ENCODE measurements at places on chromosomes 5 and 9.
A peak's percentile ranks its signal among the peaks of the same experiment; 100 is the strongest.

GRCh38 chr9:14306188-14306587 lies 7.8 kb downstream of the NFIB start:
- no peak for DNase-seq

DNA sequence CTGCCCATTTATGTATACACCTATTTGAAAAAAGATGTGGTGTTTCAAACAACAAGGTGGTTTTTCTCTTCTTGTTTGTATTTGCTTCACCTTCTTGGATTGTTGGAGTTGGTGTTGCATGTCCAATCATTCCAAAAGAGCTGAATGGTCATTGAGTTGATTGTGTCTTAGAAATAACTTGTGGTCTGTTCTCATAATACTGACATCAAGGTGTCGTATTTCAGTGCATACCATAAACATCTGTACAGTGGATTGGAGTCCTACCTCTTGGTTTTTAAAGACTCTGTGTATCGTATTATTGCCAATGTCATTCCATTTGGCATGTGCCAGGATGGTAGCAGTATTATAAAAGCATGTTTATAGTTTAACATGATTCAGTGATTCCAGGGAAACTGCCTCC lies 73.2 kb downstream of the TRIO start:
- no peak for DNase-seq

DNA sequence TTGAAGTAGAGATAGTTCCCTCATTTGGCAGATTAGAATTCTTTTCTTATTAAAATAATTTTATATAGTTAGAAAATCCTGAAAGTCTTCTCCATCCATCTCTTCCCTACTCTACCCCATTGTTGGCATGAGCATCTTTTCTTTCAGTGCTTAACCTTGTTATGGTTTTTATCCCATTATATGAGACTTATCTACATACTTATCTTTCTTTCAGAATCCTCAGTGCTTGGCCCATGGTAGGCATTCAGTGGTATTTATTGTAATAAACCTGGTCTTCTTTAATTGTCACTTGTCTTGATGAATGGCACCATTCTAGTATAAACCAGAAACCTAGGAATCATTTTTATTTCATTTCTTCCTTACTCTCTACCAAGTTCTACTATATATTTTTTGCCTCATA lies 169.8 kb upstream of the TLX3 start:
- DNase-seq = no peak

GRCh38 chr5:4570047-4570995 lies 569.8 kb upstream of the ADAMTS16 start:
- DNase-seq = no peak

DNA sequence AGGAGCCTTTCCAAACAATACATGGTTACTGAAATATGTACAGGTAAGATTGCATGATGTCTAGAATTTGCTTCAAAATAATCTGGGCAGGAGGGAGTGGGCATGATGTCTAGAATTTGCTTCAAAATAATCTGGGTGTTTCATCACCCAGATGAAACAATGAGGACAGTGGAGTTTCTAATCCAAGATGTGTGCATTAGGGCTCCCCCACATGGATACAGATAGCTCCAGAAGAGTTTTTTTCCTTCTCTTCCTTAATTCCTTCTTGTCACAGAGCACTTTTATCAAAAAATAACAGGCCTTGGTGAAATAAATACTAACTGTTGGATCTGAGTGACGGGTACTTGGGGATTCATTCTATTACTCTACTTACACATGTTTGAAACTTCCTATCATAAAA lies 14.9 kb downstream of the ATOX1 start:
- no peak for DNase-seq

- no peak for DNase-seq
These were observed 41.2 kb downstream of the DBH start for GRCh38 chr9:133677126-133678010.

GRCh38 chr5:137201876-137202275 lies 297.2 kb downstream of the SPOCK1 start:
- DNase-seq = no peak

DNA sequence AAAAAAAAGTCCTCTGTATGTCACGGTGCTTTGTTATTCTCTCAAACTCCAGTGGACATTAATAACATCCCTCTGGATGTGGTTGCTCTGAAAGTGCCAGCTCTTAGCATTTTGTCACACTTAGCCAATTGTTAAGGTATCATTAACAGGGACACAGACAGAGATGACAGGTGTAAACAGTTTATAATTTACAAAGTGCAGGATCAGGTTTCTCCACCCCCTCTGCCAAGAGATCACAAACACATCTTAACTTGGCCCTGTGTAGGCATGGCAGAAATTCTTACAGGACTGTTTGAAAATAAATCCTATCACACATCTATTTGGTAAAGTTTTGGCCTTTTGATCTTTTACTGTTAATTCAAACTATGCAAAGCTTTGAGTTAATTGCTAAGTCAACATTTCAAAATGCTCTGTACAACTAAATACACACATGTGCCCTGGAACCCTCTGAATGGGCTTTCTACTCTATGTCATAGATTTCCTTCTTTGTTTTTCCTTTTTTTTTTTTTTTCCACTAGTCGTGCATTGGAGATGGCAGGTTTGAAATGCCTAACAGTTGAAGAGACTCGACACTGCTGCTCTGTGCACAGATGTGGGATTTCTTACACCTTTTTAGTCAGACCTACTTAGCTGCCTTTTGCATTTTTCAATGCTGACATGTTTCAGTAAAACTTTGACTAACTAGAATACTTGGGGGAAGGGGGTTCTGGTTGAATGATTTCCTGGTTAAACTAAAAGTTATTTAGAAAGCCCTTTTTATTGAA lies 41.7 kb downstream of the SEMA6A start:
- no peak for DNase-seq

DNA sequence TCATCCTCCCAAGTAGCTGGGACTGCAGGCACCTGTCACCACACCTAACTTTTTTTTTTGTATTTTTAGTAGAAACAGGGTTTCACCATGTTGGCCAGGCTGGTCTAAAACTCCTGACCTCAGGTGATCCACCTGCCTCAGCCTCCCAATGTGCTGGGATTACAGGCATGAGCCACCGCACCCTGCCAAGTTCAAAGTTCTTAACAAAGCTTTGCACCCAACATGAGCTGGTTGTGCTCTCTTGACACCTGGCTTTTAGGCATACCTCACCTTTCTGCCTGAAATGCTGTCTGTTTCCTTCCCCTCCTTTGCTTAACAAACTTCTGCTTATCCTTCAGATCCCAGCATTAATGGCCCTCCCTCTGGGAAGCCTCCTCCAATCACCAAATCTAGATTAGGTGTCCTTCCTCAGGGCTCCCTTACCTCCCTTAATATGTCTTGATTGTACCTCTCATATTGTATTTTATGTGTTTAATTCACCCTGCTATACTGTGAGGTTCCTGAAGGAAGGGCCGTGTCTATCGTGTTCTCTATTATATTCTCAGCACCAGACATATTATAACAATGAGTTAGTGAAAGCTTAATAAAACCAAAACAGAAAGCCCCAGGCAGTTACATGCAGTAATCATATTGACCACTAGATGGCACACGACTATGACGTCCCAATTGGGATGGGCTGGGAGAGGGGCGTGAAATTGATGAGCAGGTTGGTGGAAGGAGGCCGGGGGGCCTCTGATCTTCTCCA lies 62.9 kb upstream of the PPARGC1B start:
- DNase-seq = peak; percentile 47

DNA sequence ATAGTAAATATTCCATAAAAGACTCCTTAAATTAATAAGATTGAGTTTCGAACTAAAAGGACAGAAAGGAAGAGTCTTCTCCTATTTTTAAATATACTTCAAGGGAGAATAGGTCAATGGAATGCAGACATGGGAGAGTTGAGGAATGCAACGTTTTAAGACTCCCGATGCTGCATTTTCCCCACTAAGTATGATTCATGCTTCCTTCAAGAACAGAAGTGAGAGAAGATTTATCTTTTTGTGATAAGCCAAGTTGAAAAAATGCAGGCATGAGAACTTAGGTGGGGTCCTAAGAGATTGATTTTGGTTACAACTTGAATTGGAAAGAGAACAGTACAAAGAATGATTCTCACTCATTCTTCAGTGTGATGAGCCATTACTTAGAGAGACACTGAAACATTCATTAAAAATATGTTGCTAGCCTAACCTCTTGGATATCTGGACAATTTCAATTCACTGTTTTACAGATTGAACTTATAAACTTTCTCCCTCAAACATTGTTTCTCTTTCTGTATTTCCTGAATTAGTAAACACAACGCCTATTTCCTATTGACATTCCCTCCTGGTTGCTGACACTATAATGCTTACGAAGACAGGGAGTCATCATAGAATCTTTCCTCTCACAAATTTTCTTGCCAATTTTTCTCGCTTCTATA lies 1666.1 kb upstream of the WWC1 start:
- no peak for DNase-seq

DNA sequence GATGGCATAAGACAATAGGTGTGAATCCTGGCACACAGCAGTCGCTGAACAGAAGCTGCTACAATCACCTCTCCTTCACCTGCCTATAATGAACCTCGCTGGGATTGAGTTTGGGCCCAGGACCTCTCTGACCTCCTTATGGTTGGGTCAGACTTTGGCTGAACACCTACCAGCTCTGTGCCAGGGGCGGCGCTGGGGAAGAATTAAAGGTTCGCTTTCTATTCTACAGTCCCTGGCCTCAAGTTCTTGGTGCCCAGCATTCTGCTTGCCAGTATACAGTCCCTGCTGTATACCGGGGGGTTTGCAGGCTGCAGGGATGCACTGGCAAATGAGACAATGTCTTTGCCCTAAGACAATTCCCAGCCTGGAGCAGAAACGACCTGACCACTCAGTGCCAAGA lies 895 bp upstream of the STRBP start:
- DNase-seq = no peak

DNA sequence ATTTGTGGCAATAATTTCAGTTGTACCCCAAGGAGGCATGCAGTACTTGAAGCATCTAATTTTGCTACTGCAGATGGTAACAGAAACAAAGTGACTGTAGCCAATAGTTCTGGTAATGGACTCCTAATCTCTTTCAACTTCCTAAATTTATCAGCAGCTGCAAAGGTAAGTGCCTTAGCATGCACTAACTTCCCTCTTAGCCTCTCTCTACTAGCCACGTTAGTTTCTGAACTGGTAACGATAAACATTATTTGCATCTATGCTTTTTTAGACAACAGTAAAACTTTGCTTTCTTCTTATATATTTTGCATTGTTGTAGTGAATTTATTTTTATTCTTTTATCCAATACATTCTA lies 6.2 kb upstream of the CKS2 start:
- no peak for DNase-seq

DNA sequence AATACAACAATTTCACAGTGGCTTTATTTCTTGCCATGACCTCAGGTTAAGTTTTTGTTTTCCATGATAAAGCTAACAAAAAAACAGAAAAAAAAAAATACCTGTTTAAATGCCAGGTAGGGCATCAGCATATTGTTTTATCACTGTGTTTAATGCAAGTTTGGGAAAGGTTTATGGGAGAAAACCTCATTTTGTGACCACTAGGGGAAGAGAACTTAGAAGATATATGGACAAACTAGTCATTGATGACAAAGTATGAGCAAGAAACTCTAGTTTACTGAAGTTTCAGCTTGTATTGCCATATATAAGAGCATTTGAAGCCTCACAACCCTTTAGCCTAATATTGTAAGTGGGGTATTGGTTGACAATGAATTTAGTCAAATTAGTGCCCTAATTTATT lies 1431.4 kb upstream of the CDH18 start:
- DNase-seq = no peak

- no peak for DNase-seq
These were observed 260.4 kb downstream of the FANCC start for GRCh38 chr9:95057101-95057500.

DNA sequence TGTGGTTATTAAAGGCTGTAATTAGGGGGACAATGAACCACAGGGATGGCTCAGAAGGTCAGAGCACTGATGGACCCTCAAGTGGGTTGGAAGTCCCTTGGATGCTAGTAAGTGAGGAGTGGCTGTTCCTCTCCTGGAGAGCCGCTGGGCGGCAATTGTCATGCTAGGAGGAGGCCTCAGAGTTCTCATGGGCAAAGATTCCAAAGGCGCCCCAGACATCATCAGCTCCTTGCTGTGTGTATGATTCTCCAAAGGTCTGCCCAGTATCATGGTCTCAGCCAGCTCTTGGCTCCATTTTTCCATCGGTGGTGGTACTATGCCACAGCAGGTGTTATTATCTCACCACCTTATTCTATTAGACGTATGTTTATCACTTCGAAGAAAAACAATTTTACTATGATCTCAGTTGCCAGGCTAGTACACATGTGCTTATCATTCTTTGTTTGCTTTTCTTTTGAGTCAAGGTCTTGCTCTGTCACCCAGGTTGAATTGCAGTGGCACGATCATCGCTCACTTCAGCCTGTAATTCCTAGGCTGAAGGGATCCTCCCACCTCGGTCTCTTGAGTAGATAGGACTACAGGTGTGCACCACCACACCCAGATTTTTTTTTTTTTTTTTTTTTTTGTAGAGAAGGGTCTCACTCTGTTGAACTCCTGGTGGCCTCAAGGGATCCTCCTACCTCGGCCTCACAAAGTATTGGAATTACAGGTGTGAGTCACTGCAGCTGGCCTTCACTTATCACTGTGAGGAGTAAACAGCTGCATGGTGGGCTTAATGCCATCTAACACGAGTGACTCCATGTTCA lies 46.8 kb downstream of the EXOSC2 start:
- DNase-seq = no peak

- DNase-seq = no peak
These were observed 47.6 kb upstream of the ZFAND5 start for GRCh38 chr9:72412483-72413040.

- DNase-seq = no peak
These were observed 45.2 kb downstream of the MRRF start for GRCh38 chr9:122309861-122310260.

DNA sequence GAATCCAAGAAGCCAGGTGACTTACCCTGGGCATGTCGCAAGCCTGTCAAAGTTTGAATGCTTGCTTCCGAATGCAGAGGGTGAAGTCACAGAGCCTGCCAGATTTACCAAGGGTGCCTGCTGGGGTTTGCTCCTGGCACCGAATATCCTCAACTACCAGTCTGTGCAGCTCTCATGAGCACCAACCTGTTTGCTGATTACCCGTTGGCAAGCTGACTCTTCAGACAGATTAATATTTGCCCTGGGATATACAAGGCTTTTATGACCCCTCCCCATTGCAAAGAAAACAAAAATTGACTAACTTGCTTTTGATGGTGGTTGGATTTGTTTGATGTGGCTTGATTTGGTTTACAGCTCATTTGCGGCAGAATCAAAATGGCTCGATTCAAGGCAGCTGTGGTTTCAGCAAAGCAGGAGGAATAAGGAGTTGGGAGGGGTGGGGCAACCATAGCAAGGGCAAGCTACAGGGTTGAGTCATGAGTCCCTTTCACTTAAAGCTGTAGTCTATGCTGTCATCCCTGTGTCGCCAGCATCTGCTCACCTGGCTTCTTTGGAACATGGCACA lies 82.3 kb upstream of the AGXT2 start:
- DNase-seq = no peak

DNA sequence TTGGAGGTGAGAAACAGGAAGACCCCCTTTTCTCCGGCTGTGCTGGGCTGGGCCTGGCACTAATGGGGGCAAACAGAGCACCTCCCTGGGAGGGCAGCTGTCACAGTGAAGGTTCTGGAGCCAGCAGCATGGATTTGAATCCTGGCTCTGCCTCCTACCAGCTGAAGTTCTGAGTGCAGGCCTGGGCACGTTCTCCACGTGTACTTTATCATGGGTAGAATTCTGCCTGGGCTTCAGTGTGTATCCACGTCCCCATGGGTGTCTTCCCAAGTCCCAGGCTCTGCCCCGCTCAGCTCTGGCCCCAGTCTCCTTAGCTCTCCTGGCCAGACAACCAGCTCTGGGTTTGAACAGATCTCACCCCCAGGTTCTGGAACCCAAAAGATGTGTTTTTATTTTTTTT lies 223.2 kb downstream of the PBX3 start:
- DNase-seq = no peak

- DNase-seq = no peak
These were observed 591.7 kb downstream of the CSNK1G3 start for GRCh38 chr5:124103671-124104070.

- DNase-seq = no peak
These were observed 36.8 kb upstream of the C5orf58 start for GRCh38 chr5:170195961-170196360.
